ENCODE measurements at places on chromosomes 11 and 22.

GRCh38 chr11:62548545-62549335 lies 2.1 kb upstream of the AHNAK start:
- peaks cover 30% of the 10 kb centered on the region for H3K4me1 ChIP-seq
- peak overlapping the region; percentile 19 for H3K4me3 ChIP-seq
- no peak for DNase-seq

DNA sequence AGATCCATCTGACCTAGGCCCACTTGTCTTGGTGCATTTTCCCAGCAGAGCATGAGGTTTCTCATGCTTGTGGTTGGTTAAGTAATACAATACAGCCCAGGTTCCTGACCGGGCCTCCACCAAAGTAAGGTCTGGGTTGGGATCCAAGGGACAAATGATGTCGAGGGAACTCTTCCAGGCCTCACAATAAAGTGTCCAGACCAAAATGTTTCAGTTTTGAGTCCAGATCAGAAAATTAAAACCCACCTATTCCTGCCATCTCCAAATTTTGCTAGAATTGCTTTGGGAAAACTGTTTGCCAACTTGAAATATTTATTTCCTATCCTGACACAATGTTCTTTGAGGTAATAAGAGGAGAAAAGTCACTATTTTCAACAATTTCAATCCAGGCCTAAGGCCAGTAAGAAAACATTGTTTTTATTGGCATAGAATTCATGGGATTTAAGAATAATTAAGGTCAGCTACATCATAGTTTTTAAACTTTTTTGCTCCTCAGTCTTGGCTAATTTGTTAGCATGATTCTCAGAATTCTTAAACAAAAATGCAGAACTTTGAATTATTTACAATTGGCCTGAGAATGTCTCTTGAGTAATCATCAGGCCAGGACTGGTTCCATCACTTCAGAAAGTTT lies 51.4 kb downstream of the ME3 start:
- H3K36me3 ChIP-seq = no peaks in the 10 kb centered on the region
- no peaks in the 10 kb centered on the region for H3K4me1 ChIP-seq
- H3K27ac ChIP-seq = no peak overlapping the region
- no peaks in the 10 kb centered on the region for H3K27me3 ChIP-seq
- H3K4me3 ChIP-seq = no peak overlapping the region

DNA sequence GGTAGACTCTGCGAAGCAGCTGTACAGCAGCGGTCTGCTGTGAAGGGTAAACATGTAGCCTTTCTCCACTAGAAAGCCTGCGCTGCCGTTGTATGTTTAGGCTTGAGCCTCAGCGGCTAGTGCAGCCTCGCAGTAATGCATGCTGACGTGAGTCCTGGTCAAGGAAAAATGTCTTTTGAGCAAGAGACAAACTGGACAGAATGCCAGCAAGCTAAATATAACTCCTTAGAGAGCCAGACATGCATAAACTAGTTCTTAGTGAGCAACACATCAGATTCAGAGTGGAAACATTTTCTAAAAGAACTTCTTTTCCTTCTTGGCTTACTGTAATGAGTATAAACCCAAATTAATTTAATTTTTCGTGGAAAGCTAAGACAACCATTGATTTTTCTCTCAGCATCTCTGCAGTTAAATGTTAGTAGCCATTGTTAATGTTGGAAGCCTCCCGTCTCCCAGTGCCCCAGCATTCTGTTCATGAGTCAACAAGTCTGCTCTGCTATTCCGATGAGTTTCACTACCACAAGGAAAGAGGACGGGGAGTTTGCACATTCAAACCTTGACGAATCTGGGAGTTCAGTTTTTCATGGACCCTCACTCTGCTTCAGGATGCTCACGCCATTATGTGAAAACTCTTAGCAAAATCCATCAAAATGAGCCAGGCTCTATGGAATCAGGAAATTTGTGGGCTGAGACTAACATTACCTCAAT lies 51.4 kb downstream of the JAM3 start:
- peaks cover 4% of the 10 kb centered on the region for H3K27me3 ChIP-seq
- peak overlapping the region; percentile 4 for H3K4me3 ChIP-seq
- DNase-seq = no peak
- H3K27ac ChIP-seq = peak overlapping the region; percentile 99
- peaks cover 16% of the 10 kb centered on the region for H3K36me3 ChIP-seq
- H3K4me1 ChIP-seq = peaks cover 84% of the 10 kb centered on the region

DNA sequence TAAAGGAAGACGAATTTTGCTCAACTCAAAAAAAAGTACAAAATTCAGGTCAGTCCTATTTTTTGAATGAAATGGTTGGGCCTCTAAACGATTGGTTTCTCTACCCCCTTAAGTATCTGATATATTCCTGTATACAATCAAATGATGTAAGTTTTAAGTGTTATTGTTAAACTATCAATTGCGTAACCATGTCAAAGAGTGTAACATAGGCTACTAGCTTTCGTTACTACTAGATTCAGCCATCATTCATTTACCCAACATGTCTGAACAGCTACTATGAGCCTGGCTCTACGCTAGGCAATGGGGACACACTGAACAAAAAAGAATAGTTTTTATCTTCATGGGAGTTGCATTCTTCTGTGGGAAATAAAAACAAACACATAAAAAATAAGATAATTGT lies 3.3 kb downstream of the RAB6A start:
- no peak overlapping the region for H3K27ac ChIP-seq
- H3K27me3 ChIP-seq = peaks cover 2% of the 10 kb centered on the region
- H3K36me3 ChIP-seq = peaks cover 9% of the 10 kb centered on the region
- no peak overlapping the region for H3K4me3 ChIP-seq

GRCh38 chr22:31230155-31230870 lies 18.2 kb downstream of the LIMK2 start:
- peak overlapping the region; percentile 53 for H3K4me3 ChIP-seq
- peak overlapping the region; percentile 88 for H3K27ac ChIP-seq
- peaks cover 80% of the 10 kb centered on the region for H3K4me1 ChIP-seq
- H3K27me3 ChIP-seq = peaks cover 10% of the 10 kb centered on the region
- no peak for DNase-seq

GRCh38 chr11:82867495-82868082 lies 32.6 kb downstream of the PRCP start:
- H3K36me3 ChIP-seq = peaks cover 4% of the 10 kb centered on the region
- H3K4me1 ChIP-seq = peaks cover 54% of the 10 kb centered on the region
- peak; percentile 88 for DNase-seq
- no peak overlapping the region for H3K4me3 ChIP-seq

DNA sequence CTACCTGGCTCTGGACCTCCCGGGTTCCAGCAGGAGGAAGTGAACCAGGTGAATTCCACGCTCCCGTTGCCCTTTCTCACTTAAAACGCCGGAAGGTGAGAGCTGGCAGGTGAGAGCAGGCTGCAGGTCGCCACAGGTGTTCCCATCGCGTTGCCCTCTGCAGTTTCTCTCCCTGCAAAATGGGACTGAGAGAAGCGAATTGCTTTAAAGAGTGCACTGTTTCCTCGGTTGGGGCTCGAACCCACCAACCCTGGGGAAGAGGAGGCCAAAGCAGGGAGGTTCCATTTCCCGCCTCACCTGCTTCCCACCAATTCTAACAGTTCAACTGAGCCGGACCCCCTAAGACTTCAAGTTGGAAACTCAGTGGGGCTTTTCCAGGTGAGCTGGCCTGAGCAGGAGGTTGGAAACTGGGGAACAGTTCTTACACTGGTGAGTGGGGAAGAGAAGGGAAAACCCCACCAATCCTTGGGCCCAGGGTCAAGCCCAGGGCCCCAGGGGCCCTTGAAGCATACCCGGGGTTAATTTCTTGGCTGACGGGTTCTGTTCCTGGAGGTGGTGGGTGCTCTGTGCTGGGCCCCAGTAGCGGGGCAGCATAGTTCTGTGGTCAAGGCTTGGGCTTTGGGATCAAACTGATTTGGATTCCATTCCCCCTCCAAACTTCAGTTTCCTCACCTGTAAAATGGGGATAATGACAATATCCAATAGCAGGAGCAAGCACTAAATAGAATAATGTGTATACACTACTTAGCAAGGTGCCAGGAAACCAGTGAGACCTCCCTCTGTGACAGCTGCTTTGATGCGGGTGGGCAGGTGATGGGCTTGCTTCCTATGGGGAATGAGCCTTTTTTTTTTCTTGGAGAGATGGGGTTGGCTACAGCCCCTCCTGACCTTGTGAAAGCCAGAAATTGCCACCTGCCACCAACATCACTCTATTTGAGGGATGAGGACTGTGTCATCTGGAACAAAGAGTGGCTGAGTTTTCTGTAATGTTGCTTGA lies 788 bp downstream of the CD82 start:
- peaks cover 4% of the 10 kb centered on the region for H3K36me3 ChIP-seq
- peaks cover 34% of the 10 kb centered on the region for H3K4me1 ChIP-seq
- no peak overlapping the region for H3K4me3 ChIP-seq
- H3K27me3 ChIP-seq = peaks cover 18% of the 10 kb centered on the region
- DNase-seq = no peak

GRCh38 chr11:119236891-119237290 lies 30.8 kb downstream of the CBL start:
- no peak overlapping the region for H3K27ac ChIP-seq
- peaks cover 4% of the 10 kb centered on the region for H3K4me1 ChIP-seq
- H3K27me3 ChIP-seq = no peaks in the 10 kb centered on the region
- H3K36me3 ChIP-seq = peaks cover 4% of the 10 kb centered on the region
- DNase-seq = no peak

- no peak overlapping the region for H3K4me3 ChIP-seq
- H3K4me1 ChIP-seq = no peaks in the 10 kb centered on the region
- H3K27me3 ChIP-seq = peaks cover 6% of the 10 kb centered on the region
- H3K27ac ChIP-seq = no peak overlapping the region
Measured at GRCh38 chr11:17601676-17602075, 54.6 kb downstream of the OTOG start.

DNA sequence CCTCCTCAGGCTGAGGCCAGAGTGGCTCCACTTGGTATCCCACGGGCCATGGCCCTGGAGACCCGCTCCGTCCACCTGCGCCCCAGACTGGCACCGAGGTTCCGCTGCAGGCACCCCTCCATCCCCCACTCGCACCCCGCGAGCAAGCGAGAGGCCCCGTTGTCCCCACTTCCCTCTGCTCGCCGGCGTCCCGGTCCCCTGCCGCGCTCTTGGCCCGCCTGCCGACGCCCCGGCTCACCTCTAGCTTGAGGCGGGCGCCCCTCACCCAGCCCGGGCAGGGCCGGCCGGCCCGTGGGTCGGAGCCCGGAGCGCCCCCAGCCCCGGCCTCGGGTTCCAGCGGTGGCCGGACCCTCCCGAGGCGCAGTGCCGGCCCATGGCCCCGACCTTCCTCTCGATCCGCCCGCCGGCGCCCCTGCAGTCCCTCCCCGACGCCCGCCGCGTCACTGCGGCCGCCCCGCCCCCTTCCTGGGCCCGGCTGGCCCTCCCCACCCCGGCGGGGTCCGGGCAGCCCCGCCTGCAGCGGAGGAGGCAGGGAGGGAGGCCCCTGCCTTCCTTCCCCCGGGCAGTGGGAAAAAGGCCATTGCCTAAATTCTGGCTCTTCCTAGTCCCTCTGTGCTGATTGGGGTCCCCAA lies at the start of gene PITPNM1:
TSS of gene PITPNM1 (minus strand) at position 414 of the 632 bp plus-strand sequence. CDS start 1,183 bp downstream, outside the sequence.
- peaks cover 11% of the 10 kb centered on the region for H3K36me3 ChIP-seq
- no peak within 1 kb of the TSS for H3K27ac ChIP-seq
- peak within 1 kb of the TSS; percentile 81 for H3K4me3 ChIP-seq
- peak; percentile 38 for DNase-seq
- peaks cover 21% of the 10 kb centered on the region for H3K4me1 ChIP-seq

DNA sequence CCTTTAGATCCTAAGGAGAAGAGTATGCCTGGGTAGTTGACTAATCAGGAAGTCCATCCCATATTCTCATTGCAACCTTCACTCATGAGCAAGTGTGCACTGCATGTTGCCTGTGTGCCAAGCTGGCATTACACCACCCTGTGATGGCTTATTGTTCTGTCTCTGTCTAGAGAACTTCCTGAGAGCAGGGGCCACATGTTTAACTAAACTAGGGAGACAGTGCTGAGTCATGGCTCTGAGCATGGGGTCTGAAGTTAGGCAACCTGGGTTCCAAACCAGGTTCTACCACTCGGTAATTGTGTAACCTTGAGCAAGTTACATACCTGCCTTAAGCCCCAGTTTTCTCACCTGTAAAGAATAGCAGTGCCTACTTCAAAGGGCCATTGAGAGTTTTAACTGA lies 39.6 kb downstream of the CSNK2A3 start:
- DNase-seq = no peak
- peaks cover 53% of the 10 kb centered on the region for H3K36me3 ChIP-seq
- H3K27me3 ChIP-seq = peaks cover 8% of the 10 kb centered on the region
- no peak overlapping the region for H3K4me3 ChIP-seq

GRCh38 chr11:67395555-67396258 lies 3.9 kb downstream of the RAD9A start:
- H3K27ac ChIP-seq = no peak overlapping the region
- peaks cover 35% of the 10 kb centered on the region for H3K4me1 ChIP-seq
- no peak overlapping the region for H3K4me3 ChIP-seq
- H3K36me3 ChIP-seq = peaks cover 12% of the 10 kb centered on the region
- DNase-seq = no peak

- no peak overlapping the region for H3K27ac ChIP-seq
- DNase-seq = no peak
- no peaks in the 10 kb centered on the region for H3K4me1 ChIP-seq
- peaks cover 45% of the 10 kb centered on the region for H3K36me3 ChIP-seq
- no peak overlapping the region for H3K4me3 ChIP-seq
Measured at GRCh38 chr22:29679316-29679715, 40.5 kb upstream of the CABP7 start.

DNA sequence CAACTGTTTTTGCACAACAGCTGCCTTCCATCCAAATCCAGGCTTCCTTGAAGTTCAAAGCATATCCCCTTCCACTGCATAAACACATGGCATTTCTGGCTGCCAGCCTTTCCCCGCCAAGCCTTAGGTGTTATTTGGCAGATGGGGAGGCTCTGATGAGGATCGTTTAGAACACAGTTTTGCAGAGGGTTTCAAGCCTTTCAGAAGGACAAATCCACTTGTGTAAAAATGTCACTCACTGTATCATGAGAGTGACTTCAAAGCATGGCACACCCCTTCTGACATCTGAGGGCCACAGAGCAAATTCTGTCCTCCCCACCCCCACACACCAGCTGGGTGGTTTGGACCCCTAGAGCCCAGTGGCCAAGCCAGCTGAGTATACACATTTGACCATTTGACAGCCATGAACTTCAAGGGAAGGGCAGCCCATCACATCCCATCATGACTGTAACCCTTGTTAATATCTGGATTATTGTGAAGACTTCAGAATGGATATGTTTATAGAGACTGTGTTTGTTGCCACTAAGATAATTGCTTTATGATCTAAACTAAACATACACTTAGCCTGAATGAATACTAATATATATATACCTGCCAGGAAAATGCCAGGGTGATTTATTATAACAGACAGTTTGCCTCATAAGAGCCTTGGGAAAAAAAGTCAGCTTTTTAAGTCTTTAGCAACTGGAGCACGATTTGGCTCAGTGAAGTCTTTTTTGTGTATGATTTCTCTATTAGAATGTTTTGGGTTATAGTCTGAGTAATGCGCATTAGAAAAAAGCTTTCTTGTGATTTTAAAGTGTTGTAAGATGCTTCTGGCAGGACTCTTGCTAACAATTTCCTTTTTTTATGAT lies 31.9 kb downstream of the FBLN1 start:
- H3K27me3 ChIP-seq = no peaks in the 10 kb centered on the region
- H3K27ac ChIP-seq = no peak overlapping the region
- no peaks in the 10 kb centered on the region for H3K4me1 ChIP-seq
- no peak for DNase-seq
- peaks cover 17% of the 10 kb centered on the region for H3K36me3 ChIP-seq

- H3K4me3 ChIP-seq = no peak overlapping the region
- no peaks in the 10 kb centered on the region for H3K36me3 ChIP-seq
- no peaks in the 10 kb centered on the region for H3K4me1 ChIP-seq
- DNase-seq = peak; percentile 64
- H3K27me3 ChIP-seq = no peaks in the 10 kb centered on the region
Measured at GRCh38 chr11:83241291-83241946, 44.7 kb downstream of the CCDC90B start.

GRCh38 chr11:85628771-85629341 lies 463 bp downstream of the TMEM126B start:
- H3K4me3 ChIP-seq = peak overlapping the region; percentile 98
- peak overlapping the region; percentile 94 for H3K27ac ChIP-seq
- H3K36me3 ChIP-seq = no peaks in the 10 kb centered on the region
- peaks cover 1% of the 10 kb centered on the region for H3K27me3 ChIP-seq

Measured in endothelial cell (in vitro differentiated cells).